ENCODE measurements at places on chromosomes 12 and 14. TPM values are rescaled to one million over a fixed set of nuclear protein-coding genes. Genes with fewer than 3 reads are reported as not detected.

GRCh38 chr12:85821206-85821605 lies 15.0 kb downstream of the RASSF9 start:
- no peak for DNase-seq

DNA sequence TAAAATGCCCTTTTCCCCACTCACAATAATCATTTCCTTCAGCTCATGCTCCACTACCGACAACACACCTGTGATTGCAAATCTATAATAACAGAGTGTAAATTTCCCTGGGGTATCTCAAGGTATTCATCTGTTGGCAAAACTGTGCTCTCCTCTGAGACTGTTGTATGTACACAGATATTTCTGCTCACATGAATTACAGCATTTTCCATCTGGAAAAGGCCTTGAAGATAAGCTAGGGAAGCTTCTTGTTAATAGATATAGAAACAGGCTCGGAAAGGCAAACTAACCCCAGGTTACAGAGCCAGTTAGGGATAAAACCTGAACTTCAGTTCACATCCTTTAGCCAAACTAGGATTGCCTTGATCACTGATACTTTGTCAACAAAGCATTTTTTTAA lies 210.4 kb upstream of the KRR1 start:
- DNase-seq: no peak

DNA sequence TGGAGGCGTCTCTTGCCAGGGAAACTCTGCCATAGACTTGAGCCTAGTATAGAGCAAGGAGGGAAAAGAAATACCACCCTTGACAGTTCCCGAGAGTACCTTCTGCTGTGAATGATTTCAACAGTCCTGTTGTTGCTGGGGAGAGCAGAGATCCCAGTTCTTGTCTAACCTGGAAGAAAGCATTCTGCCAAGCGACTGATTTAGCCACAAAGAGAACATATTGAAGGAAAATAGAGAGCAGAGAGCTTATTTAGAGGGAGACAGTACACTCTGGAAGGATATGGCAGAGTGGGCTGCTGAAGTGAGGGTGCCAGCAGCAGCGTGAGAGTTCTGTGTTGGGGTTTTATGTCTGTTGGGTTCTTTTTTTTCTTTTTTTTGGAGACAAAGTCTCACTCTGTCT lies 966.9 kb upstream of the TMEM132C start:
- DNase-seq: no peak

- DNase-seq: no peak
Observed at GRCh38 chr12:88435334-88436076, 144.8 kb downstream of the KITLG start.

- DNase-seq: no peak
Observed at GRCh38 chr14:88605594-88605993, 42.8 kb downstream of the ZC3H14 start.

DNA sequence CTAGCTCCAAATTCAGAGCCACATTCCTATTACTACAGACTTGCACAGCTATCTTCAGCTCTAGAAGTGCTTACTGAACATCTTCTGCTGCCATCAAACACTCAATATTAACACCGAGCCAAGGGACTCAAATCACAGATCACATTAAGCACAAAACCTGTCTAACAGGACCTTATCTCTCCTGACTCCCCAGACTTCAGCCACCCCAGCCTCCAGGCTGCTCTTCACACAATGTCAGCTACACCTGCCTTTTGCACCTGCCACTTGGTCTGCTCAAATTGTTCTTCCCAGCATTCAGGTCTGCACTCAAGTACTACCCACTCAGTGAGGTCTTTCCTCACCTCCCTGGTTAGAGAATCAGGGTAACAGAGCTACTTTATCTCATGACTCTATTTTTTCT lies 57.1 kb downstream of the GALC start:
- no peak for DNase-seq

GRCh38 chr12:54358191-54358944 lies 5.9 kb downstream of the GPR84 start:
- no peak for DNase-seq

Gene HOXC4
- 0.27 TPM for total RNA-seq

Gene ADSS1
- 26.2 TPM for total RNA-seq

Gene CCDC60
- total RNA-seq: not detected

Gene FAM90A1
- not detected for total RNA-seq
